Cardiac septum (tissue), 1 donor: ENCODE measurements at places on chromosomes 1 and 21. TPM values are rescaled to one million over a fixed set of nuclear protein-coding genes. Genes with fewer than 3 reads are reported as not detected.

DNA sequence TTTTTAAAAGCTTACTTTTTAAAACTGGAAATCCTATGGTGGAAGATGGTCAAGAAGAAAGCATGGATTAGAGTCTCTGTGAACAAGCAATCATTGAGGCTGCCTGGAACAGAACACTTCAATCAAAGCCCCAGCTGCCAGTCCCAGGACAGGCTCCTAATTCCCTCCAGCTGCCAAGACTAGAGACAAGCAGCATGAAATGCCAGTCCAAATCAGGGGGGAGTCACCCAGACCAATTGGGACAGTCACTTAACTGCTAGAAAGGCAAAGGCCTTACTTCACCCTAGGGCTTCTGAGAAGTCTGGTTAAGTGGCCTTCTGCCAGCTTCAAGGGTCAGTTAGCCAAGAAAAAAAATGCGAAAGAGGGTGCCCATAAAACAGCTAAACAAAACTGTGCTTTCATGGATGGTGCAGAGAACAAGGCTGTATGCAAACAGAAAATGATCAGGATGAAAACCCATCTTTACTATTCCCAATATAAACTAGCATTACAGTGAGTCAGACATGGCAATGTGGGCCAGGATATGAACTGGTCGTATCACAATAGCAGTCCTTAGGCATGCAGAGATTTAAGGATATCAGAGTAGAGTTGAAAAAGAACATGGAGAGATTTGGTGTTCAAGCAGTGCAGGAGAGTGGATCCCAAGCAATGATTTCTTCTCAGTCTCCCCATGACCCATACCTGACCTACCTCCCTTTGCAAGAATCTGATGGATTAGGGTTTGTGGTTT lies 31.0 kb upstream of the MAN1A2 start:
- no peak for DNase-seq

DNA sequence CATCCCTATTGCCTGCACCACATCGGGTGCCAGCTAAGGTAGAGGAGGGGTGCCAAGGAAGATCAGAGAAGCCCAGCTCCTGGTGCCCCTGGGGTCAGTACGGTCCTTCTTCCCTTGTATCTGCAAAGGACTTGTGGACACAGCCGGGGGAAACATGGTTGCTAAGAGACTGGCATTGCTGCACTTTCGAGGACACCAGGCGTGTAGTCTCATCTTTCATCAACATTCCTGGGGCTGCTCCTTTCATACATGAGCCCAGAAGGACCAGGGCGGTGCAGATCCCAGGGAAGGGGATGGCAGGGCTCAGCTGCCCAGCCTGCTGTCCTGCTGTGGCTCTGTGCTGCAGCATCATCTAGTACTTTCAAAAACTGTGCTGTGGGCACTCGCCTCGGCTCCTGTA lies 61.0 kb downstream of the RUNX1 start:
- DNase-seq = no peak

DNA sequence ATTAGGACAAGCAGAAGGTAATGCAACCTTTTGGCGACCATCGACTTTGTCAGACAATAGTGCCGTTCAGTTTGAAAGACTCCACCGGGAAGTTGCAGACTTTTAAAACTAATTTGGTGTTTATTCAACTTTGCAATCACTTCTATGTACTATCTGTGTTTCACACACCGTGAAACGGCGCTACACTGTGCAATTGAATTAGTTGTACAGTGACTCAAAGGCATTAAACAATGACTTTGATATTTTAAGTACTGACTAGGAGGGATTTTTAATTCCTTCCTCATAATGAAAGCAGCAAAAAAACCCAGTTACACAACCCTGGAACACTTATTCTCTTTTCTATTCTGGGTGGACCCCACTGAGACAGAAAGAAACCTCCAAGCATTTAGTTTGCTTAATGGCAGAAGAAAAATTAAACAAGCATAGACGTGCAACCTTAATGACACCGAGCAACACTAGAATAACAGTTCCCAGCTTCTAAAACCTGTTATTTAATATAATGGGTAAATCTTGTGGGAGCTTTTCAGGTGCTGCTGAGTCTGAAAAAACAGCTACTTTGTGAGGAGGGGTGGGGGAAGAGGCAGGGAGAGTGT lies 176.8 kb downstream of the LMO4 start:
- no peak for DNase-seq

DNA sequence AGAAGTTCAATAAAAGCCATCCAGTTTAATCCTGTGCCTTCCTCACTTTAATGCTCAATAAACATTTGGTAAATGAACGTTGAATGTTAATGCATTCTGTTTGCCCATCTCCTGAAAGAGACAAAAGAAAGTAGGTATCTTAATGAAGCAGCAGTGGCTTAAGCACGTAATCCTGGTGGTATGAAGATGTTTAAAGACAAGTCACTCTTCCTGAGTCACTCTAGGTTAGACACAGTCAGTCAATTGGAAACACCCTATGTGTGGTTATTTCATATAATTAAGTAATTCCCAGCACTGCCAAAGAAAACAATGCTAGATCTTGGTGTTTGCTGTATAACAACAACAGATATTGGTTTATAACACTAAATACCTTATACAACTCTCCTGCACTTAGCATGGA lies 334.0 kb upstream of the FMN2 start:
- DNase-seq = no peak

- no peak for DNase-seq
Observed at GRCh38 chr1:66446261-66447001, 87.5 kb upstream of the SGIP1 start.

DNA sequence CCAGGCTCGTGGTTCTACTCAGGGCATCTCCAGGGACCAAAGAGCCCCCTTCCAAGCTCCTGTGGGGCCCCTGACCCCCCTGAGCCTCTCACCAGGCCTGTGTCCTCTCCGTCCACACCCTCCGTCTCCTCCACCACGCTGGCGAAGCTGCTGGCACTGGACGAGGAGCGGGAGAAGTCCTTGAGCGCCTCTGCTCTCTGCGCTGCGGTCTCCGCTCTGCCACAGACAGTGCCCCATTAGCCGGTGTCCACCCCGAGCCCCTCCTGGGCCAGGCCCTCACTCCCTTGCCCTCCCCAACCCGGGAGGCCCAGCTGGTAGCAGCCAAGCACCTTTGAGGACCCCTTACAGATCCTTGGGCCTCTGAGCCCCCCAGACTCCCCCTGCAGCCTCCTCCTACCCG lies 69.8 kb downstream of the RAP1GAP start:
- no peak for DNase-seq

DNA sequence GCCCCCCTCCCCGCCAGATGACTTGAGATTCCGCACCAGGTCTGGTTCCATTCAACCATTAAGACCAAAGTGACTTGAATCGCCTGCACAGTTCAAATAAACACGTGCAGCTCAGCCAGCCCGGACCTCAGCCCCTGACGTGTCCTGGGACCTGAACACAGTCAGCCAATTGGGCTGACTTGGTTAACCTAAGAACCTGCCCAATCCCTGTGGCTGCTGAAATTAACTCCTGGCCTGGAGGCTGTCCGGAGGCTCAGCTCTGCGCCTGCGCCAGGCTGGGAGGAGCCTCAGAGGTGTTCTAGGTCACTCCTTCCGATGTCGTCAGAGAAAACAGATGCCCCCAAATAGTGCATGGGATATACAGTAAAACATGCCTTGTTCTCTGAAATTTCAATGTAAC lies 73.4 kb downstream of the SCCPDH start:
- DNase-seq = peak; percentile 12

DNA sequence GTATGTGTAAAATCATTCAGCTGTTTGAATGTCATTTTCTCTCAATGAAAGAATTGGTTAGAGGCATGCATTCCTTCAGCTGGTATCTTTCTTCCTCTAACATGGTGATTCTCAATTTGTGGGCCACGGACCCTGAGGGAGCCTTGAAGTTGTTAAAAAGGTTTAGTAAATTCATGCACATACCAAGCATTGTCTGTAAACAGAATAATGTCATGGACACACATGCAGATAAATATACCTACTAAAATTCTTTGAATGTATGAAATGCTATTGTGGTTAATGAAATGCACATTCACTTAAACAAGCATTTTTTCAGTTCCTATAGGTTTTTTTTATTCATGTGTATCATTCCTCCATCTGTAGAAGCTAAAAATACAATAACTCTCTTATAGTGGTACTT lies 65.4 kb downstream of the PBX1 start:
- no peak for DNase-seq

GRCh38 chr1:11558276-11558675 lies 79.3 kb downstream of the DISP3 start:
- no peak for DNase-seq

DNA sequence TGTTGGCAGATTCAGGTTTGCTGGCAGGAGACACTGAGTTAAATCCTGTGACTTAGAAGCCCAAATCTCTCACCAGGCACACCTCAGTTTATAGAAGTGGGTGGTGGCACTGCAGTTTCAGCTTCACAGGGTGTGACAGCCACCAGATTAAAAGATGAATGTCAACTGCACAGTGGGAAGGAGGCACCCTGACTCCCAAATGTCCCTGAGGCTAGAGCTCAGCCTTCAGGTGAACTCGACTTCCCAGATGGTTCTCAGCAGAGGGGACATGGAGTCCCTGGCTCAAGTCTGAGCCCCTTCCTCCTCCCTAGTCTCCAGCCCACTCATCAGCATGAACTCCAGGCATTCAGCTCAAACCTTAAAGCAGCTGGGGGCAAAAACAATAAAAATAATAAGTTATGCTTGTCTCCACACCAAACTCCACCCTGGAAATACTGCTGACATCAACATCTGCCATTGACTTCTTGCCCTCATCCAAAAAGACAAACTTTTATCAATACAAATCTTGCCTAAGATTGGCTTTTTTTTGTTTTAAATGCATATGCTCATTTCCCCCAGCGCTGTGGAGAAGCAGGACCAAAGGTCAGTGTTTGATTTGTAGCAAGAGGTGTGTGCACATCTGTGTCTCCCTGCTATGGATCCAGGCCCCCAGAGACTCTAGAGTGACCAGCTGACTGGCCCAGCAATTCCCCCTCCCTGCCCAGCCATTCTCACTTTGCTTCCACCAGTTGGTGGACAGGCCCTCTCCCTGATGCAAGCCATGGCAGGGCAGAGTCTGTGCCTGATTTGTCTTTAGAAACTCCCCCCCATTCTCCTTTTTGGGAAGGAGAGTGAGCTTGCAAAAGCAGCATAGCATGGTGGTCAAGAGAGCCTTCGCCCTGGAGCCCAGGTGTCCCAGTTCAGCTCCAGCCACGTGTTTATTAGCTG lies 18.5 kb upstream of the S100A7 start:
- DNase-seq = no peak

DNA sequence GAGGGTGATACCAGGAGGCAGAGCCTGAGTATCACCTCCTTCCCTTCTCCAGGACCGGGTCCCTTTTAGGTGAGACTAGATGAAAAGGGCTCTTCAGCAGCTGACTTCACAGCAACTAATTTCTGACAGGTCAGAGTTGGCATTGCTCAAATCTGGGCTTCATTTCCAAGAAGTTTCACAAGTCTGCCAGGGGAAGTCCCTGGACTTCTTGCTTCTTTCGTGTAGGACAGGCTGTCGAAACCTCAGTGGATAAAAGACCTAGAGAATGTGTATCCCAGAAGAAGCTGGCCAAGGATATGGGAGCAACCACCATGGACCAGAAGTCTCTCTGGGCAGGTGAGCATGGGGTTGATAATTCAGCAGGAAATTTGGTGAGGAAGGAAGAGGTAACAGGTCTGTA lies at the start of gene CHI3L2:
CHI3L2 (plus strand) TSS at position 280 of the 400 bp plus-strand sequence; CDS start at position 297, 17 bp downstream.
- no peak for DNase-seq

GRCh38 chr1:214352838-214353237 lies 71.9 kb downstream of the SMYD2 start:
- DNase-seq = no peak

DNA sequence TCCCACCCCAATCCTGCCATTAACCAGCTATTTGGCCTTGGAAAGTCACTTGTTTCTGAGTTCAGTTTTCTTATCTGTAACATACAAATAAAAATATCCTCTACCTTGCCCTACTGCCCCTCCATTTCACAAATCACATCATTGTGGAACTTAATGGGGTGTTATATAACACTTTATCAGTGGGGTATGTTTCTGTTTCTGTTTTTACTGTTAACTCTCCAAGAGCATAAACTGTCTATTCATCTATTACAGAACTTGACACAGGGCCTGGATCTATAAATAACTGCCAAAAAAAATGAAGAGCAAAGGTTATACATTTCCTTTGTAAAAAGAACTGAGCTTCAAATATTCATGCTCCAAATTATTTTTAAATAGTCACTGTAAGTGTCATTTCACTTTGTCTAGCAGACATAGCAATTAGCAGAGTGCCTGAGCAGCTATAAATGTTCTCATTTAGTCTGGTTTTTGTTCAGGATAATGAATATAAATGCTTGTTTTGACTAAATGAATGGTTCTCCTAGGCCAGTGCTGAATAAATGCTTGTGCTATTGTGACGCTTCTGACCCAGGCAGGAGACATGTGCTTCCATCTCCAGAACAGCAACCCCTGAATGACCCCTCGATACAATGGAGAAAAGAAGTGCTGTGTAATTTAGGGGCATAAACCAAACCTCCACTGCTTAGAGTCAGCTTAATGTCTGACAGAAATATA lies 7.4 kb downstream of the PIGM start:
- DNase-seq = no peak

DNA sequence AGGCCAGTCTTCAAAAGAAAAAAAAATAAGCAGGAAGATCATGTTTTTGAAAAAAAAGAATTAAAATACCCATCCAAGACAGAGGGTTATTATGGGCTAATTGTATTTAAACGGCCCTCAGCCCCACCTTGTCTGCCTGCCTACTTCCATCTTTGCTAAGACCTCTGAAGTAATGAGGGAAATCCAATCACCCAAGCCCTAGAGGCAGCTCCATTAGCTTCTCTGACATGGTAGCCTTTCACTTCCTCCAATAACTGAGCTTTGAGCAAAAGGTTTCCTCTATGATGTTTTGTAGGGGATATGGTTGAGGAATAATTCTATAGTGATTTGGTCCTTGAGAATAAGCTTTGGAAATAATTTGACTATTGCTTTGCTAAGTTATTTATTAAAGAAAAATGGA lies 178.2 kb upstream of the SGIP1 start:
- no peak for DNase-seq

- DNase-seq = no peak
Observed at GRCh38 chr1:215890438-215890837, 323.3 kb downstream of the KCTD3 start.

DNA sequence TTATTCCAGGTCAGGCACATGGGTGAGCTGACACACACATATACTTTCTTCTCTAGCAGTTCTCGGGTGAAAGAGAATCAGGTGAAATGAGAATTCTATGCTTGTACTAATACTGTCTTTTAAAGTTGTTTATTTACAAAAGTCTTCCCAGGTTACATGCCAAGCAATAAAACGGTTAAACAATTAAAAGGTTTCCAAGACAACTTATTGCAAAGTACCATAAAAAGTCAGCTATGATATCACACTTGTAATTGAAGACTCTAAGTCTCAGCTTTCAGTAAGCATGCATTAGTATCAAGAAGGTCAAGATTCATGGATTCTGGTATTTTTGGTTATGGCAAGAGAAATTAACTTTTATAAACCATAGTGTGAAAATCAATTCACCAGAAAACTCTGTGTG lies 171.4 kb downstream of the PDE4B start:
- DNase-seq = no peak

Gene PTPN14
- total RNA-seq = 67.7 TPM

Gene RGSL1
- not detected for total RNA-seq

Gene BEST4
- total RNA-seq = 0.11 TPM

Gene ATP1A2
- 147 TPM for total RNA-seq

Gene SELENBP1
- total RNA-seq = 21.2 TPM

Gene S100A12
- 4.1 TPM for total RNA-seq

Gene RAB25
- not detected for total RNA-seq
